ENCODE measurements at places on chromosomes 7 and 10. TPM values are rescaled to one million over a fixed set of nuclear protein-coding genes. Genes with fewer than 3 reads are reported as not detected.

DNA sequence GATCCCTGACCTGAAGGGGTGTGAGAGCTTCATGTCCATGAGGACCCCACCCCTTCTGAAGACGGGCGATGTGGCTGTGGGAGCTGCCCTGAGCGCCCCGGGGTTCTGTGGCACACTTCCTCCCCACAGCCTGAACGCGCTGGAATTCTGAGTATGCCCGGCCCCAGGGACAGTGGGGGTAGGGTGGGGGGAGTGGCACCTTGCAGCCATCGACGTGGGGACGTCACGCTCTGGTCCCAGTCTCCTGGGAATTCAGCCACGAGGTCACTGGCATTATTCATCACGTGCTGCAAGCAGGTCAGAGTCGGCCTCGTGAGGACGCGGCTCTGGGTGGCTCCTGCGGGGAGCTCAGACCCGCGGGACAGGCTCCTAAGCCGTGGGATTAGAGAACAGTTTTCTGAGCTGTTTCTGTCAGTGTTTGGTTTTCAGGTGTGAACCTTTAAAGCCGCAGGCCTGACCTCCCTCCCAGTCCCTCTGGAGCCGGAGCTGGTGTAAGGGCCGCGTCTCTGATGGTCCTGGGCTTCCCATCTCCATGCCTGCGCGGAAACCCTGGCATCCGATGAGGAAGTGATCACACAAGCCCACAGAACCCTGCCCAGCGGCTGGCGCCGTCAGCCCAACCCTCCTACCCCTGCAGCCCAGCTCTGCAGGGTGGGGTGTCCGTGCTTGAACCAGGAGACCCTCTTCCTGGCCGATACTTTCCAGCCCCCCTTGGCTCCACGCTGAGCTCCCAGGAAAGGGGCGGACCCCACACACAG, 16.1 kb downstream of the GPR146 start:
- DNase-seq = no peak

- peak; percentile 74 for DNase-seq
Observed at GRCh38 chr10:48439031-48439430, 132.6 kb downstream of the MAPK8 start.

The PON3 gene
- total RNA-seq = not detected

- no peak for DNase-seq
Observed at GRCh38 chr10:27197980-27198620, 42.5 kb downstream of the ACBD5 start.

DNA sequence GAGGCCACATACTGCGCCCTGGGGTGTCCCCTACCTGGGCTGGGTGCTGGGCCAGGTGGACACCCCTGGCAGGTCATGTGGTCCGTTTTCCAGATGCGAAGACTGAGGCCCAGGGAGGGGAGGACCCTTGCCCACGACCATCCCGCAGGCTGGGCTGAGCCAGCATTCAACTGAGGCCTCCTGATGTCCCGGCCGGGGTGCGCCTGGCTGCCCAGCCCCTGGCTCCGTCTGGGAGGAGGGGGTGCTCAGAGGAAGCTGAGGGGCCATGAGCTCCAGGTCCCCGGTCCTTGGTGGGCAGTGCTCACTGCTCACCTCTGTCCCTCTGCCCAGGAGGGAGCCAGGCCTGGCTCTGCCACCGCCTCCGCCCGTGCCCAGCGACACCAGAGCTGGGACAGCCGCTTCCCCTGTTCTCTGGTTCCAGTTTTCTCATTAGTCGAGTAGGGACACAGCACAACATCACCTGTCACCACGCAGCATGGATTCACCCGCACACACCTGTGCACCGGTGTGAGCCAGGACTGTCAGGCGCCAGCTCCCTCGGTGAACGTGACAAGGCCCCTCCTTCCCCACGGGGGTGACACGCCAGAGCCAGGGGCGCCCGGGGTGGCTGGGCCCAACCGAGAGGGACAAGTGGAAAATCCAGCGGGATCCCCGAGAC, 139.7 kb downstream of the ELFN1 start:
- no peak for DNase-seq

GRCh38 chr10:114662646-114663217, 4.7 kb upstream of the ABLIM1 start:
- no peak for DNase-seq

- DNase-seq = no peak
Observed at GRCh38 chr7:43058271-43059066, 54.0 kb upstream of the HECW1 start.

The ZCWPW1 gene
- 1.7 TPM for total RNA-seq

DNA sequence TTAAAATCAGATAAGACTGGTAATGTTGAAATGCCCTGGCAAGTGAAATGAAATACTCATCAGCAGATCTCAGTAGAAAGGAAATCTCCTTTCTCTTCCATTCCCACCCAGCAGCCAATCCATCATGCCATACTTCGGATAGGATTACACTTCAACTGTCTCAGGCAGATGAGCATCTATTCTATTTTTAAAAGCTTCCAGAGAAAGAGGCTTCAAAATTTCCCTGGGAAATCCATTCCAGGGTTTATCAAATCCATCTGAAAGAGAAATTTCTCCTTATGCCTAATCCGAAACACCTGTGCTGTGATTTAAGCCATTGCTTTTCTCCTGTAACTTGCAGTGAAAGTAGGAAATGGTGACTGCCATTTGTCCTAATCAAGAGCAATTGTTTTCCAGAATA, 60.4 kb upstream of the RAPGEF5 start:
- DNase-seq = no peak

- no peak for DNase-seq
Observed at GRCh38 chr7:101549734-101550133, 79.4 kb downstream of the MYL10 start.

The RET gene
- total RNA-seq = 0.23 TPM

The SLC39A12 gene
- not detected for total RNA-seq

DNA sequence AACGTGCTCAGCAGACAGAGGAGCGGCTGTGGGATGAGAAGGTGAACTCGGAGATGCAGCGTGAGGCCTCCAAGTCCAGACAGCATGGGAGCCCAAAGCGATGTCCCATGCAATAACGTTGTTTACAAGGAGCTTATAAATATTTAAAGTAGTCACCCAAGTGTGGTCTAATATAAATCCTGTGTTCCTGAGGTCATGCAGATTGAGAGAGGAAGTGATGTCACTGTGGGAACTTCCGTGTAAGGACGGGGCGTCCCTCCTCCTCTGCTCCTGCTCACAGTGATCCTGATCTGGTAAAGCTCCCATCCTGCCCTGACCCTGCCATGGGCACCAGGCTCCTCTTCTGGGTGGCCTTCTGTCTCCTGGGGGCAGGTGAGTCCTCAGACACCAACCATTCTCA, 94.7 kb upstream of the PRSS58 start:
- no peak for DNase-seq

DNA sequence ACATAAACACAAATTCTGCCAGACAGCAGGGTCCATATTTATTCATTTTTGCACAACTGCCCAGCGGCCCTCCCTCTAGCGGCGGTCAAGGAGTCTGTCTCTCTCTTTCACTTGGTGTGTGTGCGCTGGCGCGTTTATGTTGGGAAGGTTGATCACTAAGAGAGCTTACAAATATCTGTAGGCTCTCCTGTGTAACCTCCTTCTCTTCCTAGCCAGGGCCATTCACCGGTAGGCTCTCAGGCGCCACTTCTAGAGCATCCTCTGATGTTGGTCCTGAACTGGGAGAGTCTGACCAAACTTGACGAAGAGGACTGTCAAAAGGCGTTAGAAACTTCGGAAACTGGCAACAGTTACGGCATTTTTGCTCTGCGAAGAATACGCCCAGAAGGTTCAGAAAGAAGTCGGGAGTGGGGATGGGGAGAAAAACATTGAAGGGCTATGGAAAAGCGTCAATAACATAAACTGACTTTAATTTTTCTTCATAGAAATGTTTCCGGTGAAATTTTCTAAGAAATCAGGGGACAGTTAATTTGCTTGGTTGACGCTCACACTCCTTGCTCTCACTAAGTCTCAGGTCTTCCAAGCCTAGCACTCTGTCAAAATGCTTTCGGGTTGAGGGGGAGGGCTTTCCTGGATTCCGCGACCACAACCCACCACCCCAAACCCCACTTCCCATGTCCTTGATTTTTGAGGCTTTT, 731.1 kb downstream of the ZWINT start:
- no peak for DNase-seq

- no peak for DNase-seq
Observed at GRCh38 chr7:158450476-158451124, 137.0 kb downstream of the PTPRN2 start.

The ARHGAP12 gene
- total RNA-seq = 16.8 TPM

- no peak for DNase-seq
Observed at GRCh38 chr7:5797716-5798115, 16.3 kb upstream of the RNF216 start.

GRCh38 chr10:77111611-77112550, 525.7 kb downstream of the KCNMA1 start:
- peak; percentile 80 for DNase-seq

The HIPK2 gene
- 30.2 TPM for total RNA-seq

DNA sequence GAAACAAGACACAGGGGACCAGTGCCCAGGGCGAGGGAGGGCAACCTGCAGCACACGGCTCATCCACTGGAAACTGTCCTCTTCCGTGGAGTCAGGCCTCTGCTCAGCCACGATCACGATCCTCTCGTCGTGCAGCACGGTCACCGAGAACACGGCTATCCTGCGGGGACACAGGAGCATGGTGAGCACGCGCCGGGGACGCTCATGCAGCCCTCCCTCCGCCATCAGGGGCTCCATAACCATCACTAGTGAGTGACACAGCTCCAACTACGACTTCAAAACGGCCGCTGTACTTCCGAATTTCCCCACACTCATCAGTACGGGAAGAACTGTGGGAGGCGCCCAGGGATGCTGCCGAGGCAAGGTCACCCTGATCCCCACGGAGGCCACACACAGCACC, 227.9 kb downstream of the ZMYND11 start:
- DNase-seq = no peak

DNA sequence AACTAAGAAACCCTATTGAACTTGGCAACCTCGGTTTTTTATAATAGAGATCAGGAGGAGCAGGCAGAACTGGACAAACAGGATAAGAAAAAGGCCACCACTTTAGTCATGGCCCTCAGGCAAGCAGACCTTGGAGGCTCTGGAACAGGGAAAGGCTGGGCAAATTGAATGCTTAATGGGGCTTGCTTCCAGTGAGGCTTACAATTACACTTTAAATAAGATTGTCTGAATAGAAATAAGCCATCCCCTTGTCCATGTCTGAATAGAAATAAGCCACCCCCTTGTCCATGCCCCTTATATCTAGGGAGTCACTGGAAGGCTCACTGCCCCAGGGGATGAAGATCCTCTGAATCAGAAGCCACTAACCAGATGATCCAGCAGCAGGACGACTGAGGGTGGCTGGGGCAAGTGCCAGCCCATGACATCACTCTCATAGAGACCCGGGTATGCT, 40.6 kb downstream of the AKR1B15 start:
- peak; percentile 55 for DNase-seq

The HKDC1 gene
- 0.51 TPM for total RNA-seq

DNA sequence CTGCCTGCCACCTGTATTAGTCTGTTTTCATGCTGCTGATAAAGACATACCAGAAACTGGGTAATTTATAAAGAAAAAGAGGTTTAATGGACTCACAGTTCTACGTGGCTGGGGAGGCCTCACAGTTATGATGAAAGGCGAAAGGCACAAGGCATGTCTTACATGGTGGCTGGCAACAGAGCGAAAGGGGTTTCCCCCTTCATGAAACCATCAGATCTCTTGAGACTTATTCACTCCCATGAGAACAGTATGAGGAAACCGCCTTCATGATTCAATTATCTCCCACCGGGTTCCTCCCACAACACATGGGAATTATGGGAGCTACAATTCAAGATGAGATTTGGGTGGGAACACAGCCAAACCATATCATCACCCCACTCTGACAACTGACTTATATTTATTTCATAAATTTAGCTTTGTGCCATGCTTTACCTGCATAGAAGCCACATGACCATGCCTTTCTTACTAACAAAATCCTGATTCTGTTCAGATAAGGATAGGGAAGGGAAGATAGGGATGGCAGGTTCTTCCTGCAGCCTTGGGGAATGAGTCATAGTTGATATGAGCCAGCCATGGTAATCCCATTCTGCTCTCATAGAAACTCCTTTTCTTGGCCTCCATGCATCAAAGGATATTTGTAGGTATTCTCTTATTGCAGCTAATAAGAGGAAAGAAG, 191.3 kb upstream of the AGK start:
- DNase-seq = no peak

GRCh38 chr7:94258418-94259300, 136.0 kb upstream of the COL1A2 start:
- no peak for DNase-seq

The IL6 gene
- 27.6 TPM for total RNA-seq

DNA sequence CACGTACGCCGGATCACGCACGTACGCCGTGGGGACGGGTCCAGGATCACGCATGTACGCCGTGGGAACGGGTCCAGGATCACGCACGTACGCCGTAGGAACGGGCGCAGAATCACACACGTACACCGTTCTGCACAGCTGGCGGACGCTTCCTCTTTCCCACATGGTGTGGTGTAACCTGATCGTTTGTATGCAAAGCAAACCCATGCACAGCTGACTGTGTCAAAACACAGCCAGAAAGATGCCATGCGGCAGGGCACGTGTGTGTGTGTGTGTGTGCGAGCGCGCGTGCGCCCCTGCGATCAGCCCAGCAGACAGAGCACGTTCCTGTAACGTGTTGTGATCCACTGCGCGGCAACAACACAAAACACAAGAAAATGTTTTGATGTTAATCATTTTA, 573.6 kb downstream of the DNAJB6 start:
- no peak for DNase-seq

DNA sequence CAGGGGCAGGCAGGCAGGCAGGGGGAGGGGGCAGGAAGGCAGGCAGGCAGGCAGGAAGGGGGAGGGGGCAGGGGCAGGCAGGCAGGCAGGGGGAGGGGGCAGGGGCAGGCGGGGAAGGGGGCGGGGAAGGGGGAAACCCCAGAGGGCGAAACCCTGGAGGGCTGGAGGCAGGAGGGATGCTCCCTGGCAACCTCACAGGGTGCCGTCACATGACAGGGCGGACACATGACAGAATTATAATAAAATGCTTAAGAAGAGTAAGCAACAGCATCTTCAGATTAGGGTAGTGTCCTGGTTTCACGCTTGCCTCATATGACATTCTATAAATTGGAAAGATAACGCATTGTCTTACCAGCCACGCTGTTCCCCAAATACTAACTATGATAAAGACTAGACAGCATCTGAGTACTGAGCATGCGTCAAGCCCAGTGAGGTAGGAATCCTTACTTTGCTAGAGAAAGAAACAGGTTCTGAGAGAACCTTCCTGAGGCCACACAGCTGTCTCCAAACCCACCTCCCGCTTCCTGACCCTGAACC, 131.6 kb downstream of the DIP2C start:
- DNase-seq = peak; percentile 10

The AOAH gene
- not detected for total RNA-seq

- peak; percentile 10 for DNase-seq
Observed at GRCh38 chr10:86345859-86346798, 20.5 kb downstream of the GRID1 start.

GRCh38 chr7:4091767-4092166, 590.3 kb upstream of the FOXK1 start:
- no peak for DNase-seq

GRCh38 chr10:95560278-95561176, 644 bp downstream of the SORBS1 start:
- no peak for DNase-seq

The ZNF485 gene
- total RNA-seq = 2.3 TPM

GRCh38 chr7:158140538-158141220, 446.9 kb downstream of the PTPRN2 start:
- no peak for DNase-seq

GRCh38 chr7:71633551-71634008, 501.6 kb downstream of the GALNT17 start:
- DNase-seq = peak; percentile 43

The GIMAP1 gene
- not detected for total RNA-seq
